ENCODE measurements at places on chromosomes 7 and 10.

GRCh38 chr10:128643658-128644057 is 517.4 kb upstream of the MKI67 start:
- DNase-seq: no peak

GRCh38 chr10:119139464-119140067 is 25.9 kb downstream of the SFXN4 start:
- DNase-seq: no peak

GRCh38 chr10:71395621-71396020 is 1.1 kb upstream of the CDH23 start:
- no peak for DNase-seq

- DNase-seq: no peak
Measured at GRCh38 chr7:3427957-3428356, 126.9 kb downstream of the SDK1 start.

DNA sequence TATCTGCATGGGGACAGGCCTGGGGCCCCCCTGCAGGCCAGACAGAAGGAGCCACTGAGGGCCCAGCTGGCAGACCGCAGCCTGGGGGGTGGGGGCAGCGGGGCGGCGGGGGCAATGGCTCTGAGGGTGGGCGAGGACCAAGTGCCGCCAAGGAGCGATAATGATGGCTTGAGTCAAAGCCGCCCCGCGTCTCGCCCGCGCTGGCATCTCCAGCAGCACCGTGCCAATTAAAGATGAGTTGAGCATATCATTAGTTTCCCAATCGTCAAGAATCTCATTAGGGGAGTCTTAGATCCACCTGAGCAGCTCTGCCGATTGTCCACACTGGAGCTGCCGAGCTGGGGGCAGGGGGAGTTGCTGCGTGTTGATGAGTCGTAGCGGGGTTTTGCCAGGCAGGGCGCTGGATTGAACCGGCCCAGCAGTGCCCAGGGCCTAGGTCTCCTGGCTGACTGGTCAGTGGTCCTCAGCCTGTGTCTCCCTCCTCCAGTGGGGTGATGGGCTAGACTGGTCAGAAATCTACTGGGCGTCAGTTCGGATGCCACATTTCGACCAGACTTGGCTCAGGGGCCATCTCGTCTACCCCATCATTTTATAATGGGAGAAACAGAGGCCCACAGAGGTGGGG is 41.0 kb upstream of the PSMG3 start:
- no peak for DNase-seq

DNA sequence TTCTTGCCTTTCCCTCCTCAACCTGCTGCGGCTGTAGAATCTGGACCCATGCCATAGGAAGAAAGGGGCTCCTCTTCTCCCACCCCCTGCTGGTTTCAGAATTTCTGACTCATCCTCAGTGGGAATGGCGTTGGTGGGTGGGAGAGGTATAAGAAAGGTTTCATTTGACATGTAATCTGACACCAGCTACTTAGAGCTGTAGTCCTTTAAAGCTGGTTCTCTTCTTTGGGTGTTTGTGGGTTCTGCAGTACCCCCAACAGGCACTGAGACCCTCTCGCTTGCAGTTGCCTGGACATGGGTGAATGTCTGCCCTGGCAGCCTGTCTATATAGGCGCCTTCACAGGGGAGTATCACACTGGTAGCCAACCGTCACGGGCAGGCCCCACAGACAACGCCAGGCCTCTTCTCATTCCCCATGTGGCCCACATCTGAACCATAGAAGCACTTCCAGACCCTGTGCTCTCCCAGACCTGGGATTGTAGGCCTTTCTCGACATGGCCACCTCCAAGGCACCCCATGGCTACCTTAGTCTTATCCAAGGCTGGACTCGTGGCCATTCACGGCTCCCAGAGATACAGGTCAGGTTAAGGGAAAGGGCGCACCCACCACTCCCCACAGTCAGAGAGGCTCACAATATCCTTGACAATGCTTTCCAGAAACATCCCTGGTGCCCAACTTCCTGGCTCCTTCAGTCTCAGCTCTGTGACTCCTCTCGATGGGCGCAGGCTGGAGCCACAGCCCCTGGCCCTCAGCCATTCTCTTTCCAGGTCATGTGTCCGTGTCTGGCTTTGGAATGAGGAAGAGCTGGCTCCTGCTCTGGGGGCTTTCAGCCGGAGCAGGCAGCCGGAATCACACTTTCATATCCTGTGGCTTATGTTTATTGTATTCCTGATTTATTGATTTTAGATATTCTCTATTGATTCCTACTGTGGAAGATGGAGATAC is 17.5 kb downstream of the ZNF862 start:
- DNase-seq: peak; percentile 9

- no peak for DNase-seq
Measured at GRCh38 chr10:46266306-46266985, 20.4 kb upstream of the ANTXRL start.

All from NCI-H1930 (cell line).